ENCODE measurements at places on chromosomes 11 and 22.

DNA sequence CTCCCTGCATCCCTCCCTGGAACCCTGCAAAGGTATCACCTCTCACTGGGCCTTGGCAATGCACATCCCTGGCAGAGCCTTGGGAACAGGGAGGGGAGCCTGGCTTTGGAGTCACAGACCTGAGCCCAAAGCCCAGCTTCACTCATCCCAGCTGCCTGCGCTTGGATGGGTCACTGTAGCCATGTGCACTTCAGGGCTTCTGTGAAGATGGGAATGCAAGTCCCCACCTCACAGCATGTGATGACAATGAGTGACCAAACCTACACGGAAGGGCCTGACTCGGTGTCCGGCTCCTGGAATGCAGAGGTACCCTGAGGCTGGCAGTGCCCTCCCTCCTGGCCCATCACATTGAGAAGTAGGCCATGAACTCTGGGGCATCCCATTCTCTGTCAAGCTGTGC, 22.8 kb upstream of the BAIAP2L2 start:
- no peak for DNase-seq

- DNase-seq = no peak
These were observed 10.4 kb upstream of the MRPL17 start for GRCh38 chr11:6693342-6694228.

GRCh38 chr11:129905402-129905801, 10.0 kb upstream of the NFRKB start:
- no peak for DNase-seq

DNA sequence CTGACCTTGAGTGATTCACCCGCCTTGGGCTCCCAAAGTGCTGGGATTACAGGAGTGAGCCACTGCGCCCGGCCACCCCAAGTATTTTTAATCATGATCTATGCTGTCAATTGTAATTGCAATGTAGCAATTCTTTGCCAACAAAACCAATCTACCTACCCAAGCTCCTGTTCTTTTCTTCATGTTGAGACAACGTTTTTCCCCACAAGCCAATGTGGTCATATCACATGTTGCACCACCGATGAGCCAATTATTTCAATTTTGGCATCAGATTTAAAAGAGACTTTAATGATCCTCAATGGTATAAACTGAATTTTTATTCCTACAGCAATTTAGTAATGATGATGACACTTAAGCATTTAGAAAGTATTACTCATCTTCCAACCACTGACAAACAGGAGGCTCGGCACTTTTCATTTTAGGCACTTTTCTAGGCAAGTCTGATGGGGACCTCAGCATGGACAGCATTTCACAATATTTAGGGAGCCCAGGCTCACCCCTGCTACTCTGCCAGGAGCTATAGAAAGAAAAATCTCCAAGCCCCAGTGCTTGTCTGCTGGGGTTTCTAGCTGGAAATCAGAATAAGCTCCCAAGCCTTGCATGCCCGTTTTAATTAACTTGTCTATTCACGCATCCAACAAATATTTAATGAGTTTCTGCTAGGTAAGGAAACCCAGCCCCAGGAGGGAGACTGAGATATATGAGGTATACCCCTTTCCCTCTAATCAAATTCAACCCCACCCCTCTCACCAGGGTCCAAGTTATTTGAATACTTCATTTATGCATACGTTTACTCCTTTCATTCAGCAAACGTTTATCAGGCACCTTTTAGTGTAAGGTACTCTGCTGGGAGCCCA, 291.4 kb downstream of the ST3GAL4 start:
- DNase-seq = no peak

DNA sequence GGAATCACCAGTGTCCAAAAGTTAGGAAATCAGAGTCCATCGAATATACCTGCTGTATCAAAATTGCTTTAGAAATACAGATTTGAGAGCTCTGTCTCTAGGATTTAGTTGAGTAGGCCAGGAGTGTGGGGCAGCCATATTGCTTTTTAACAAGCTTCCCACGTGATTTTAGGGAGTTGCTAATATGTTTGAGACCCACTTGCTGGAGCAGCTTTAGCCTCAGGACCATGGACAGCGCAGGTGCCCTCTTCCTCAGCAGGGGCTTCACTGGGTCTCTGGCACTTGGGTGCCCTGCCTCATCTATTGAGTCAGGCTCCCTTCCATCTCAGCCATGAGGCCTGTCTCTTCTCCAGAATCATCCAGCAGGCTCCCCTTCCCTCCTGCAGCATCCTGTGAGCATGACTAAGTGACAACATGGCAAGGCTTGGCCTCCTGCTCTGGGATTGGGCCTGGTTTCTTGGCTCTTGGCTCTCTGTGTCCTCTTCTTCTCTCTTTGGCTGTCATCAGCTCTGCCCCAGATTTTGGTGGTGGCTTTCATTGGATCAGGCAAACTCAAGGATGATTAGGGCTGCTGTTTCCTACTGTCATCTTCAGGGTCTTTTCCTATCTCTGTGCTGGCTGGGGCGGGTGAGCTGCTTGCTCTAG, 70.0 kb downstream of the SGSM1 start:
- no peak for DNase-seq

DNA sequence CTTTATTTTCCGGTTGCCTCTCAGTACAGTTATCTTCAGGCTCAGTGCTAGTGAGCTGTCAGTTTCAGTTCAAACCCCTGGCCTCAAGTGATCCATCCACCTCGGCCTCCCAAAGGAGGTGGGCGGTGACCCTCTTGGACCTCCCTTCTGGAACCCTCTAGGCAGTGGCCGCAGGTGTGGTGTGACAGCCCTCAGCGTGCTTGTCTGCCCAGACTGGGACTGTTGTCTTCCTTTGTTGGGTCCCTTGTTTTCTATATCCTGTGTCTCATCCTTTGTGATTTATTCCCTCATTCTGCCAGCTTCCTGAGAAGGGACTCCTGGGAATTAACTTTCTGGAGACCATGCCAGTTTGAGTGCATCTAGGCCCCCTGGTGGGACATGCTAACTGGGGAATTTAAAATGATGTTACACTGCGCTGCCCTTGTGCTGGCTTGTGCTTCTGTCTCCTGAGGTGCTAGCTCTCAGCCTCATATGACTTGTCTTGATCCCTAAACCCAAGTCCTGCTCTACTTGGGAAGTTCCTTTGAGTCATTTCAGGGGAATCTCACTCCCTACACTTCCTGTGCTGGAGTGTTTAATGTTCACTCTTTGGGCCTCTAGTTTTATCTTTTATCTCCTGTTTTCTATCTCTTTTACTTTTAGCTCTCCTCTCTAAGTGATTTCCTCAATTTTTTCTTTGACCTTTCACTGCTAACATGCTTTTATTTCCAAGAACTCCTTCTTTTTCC, 19.4 kb downstream of the MED15 start:
- DNase-seq = no peak

DNA sequence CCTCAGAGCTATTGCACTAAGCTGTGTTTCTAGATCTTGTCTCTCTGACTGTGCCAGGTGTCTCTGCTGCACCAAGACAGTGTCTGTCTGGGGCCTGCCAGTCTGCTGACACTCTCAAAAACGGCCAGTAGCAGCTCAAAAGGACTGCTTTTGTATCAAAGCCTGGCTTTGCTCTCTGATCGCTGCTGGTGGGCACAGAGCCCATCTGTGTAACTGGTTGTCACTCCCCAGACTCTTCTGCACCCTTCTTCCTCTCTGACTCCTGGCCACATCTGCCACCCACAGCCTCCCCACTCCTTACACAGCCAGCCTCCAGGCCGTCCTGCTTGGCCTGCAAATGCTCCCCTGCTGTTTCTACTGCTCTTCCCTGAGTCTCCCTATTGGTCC, 26.5 kb downstream of the MED15 start:
- peak; percentile 78 for DNase-seq

DNA sequence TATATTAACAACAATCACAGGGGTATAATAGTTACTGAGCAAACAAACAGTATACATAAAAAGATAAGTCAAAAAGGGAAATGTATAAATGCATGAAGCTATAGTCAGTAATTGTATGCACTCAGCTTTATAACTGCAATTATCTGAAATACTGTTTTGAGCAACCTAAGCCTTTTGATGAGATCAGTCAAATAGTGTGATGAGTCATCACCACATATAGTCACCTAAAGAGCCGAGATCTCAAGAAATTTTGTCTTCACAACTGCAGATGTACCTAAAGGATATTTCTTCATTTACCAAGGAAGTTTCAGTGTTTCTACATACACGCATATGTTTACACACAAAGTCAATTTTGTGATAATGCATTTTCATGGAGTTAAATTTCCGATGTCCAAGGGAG, 5.4 kb upstream of the OR51A2 start:
- no peak for DNase-seq

DNA sequence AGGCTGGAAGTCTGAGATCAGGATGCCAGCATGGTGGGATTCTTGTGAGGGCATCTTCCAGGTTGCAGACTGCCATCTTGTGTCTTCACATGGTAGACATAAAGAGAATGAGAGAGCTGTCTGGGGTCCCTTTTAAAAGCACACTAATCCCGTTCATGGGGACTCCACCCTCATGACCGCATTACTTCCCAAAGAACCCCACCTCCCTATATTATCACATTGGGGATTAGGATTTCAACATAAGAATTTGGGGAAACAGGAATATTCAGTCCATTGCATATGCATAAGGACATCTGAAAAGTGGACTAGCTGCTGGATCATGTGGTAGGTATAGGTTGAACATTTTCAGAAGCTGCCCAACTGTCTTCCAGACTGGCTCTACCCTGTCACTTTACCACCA, 33.1 kb upstream of the ADORA2A start:
- DNase-seq = no peak

DNA sequence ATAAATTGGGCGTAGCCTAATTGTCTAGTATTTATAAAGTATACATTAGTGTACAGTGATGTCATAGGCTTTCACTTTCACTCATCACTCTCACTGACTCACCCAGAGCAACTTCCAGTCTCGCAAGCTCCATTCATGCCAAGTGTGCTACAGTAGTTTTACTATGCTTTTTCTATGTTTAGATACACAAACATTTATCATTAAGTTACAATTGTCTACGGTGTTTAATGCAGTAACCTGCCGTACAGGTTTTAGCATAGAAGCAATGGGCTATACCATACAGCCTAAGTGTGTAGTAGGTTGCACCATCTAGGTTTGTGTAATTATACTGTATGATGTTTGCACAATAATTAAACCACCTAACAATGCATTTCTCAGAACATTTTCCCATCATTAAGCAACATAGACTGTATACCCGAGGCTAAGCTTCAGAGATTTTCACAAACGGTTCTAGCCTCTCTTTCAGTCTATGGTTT, 17.5 kb downstream of the OR9G1 start:
- no peak for DNase-seq

- DNase-seq = no peak
These were observed 128.8 kb downstream of the ST3GAL4 start for GRCh38 chr11:126484266-126484665.

GRCh38 chr11:850775-851763, 8.4 kb downstream of the TSPAN4 start:
- no peak for DNase-seq

GRCh38 chr11:126753990-126754389, 246.6 kb downstream of the KIRREL3 start:
- DNase-seq = no peak

DNA sequence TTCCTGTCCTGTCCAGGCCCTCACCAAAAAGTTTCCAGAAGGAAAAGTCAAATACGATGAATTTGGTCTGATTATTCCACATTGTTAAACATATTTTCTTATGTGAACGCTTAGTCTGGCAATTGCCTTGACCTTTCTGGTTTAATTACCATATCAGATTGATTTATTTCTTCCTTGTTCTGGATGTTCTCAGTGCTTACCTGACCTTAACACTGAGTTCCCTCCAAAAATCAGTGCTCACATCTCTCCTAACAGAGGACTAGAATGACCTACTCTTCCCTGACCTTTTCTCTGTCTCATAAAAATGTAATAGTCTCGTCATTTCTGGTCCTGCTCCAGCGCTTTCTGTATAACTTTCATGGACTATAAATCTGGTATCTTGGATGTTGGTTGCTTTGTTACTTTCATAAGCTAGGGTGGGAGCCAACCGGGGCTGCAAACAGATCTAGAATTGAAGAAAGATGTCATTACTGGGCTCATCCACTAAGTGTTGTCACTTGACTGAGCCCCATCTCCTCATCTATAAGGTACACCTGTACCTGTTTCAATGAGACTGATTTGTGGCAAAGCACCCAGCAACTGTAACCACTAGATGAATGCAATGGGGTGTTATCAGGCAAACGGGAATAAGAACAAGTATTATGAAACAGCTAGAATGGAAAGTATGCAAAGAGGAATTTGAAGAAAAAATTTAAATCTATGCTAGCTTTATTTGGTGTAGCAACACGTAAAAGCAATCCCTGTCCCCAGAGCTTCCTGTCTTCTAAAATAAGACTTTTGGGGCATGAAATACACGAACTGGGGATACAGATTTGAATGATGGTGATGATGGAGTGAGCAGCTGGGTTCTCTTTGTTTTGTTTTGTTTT, 2.4 kb downstream of the FADS2 start:
- DNase-seq = no peak

DNA sequence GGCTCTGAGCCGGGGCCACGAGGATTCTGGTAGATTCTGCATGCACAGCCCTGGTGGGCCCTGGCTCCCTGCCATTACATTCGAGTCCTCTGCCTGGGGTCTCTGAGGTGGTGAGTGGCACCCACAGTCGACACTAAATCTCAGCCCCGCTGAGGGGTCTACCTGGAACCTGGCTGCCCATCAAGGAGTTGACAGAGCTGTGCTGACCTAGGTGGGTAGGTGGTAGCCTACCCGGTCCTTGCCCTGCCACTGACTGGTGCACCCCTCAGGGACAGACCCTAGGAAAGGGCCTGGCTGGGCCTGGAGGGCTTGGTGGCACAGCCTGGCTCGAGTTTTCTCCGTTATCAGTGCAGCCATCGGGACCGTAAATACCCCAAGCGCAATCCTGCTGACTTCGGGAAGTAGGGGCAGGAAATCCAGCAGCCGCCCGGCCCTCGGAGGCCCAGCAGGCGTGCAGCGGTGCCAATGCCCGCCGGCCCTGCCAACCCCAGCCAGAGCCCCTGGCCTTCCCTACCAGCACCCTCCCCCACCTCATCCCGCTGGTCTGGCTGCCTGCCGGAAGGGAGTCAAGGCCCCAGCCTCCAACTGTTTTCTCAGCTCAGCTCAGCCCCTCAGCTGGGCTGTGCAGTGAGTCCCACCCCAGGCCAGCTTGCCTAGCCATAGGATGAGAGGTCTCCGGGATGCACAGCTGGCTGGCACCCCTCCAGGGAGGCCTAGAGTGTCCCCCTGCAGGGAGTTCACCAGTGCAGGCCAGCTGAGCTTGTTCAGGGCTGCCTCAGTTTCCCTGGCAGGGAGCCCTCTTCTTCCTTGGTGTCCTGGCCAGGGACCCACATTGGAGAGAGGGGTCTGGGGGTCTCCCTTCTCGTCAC, 80.4 kb upstream of the KCNQ1OT1 start:
- no peak for DNase-seq
